ENCODE measurements at places on chromosomes 5 and 9.

DNA sequence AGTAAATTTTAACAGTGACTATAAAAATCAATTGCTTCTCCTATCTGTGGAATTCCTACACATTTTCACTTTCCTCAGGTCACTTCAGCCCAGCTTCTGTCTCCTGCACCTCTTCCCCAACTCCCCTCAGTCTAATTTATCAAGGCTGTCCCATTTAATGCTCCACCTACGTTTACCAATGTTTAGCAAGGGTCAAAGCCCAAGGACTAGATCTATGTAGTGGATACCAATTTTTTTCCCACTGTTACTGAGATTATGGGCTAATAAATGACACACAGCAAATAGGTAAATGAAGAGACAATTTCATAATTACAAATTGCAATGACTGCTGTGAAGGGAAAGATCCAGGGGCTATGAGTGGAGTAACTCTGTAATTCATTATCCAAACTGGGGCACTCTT is 211.5 kb upstream of the RPS23 start:
- no peaks in the 10 kb centered on the region for H3K36me3 ChIP-seq
- ATAC-seq: no peak
- H3K4me3 ChIP-seq: no peak overlapping the region
- no peaks in the 10 kb centered on the region for H3K4me1 ChIP-seq

- no peak overlapping the region for H3K27ac ChIP-seq
- no peak overlapping the region for H3K4me3 ChIP-seq
These were observed 91.4 kb downstream of the SLC12A2 start for GRCh38 chr5:128174951-128175350.

DNA sequence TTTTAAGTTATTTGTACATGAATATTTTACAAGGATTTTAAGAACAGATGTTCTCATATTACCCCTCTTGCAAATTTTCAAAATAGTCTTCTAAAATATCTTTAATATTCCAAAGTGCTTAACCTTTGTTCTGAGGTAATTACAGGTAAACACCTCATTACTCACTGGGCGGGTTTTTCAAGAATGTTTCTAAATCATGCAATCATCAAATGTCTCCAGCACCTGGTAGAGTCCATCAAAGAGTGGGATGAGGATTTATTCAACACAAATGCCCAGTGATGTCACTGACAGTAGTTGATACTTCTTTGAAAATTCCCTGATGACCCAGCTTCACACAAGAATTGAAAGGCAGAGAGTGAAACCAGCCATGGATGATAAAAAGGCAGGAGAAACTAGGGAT is 114.4 kb downstream of the SEC61B start:
- H3K27ac ChIP-seq: no peak overlapping the region
- no peaks in the 10 kb centered on the region for H3K27me3 ChIP-seq
- H3K4me3 ChIP-seq: no peak overlapping the region

- ATAC-seq: no peak
- H3K27ac ChIP-seq: peak overlapping the region; percentile 90
These were observed 2.1 kb downstream of the ZNF608 start for GRCh38 chr5:124744170-124744971.

Data from gastroesophageal sphincter (tissue), 4 donors.